Activated CD8-positive, alpha-beta memory T cell treated with anti-CD3 and anti-CD28 coated beads for 1 hour (primary cell): ENCODE measurements at places on chromosomes 16 and 17.

DNA sequence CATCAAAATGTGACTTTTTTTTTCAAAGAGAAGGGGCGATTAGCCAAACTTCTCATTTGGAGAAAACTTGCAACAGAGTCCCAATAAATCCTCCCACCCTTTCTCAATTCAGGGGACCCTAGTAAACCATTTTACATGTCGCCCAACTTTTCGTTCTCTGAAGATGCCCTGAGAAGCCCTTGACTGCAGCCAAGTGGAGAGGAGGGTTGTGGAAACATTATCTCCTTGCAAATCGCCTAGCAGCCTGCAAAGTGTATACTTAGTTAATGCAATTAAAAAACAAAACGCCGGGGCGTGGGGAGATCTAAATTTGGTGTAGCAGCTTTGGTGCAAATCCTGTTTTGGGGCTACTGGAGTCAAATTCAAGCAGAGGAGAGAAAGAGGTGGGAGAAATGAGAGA lies 1.2 kb upstream of the SHISA9 start:
- no peak for DNase-seq

DNA sequence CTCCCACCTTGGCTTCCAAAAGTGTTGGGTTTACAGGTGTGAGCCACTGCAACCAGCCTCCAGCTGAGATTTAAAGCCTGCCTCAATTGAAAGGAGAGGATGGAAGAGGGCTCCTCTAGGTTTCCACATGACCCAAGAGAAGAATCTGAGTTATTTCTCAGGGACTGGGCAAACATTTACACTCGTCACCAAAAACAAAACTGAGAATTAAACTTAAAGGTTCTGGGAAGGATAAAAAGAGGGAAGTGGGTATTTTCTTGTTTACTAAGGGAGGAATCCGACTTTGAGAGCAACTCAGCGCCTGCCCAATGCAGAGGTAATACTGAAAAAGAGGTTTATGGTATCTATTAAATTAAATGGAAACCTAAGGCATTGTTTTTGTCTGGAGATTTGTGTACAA lies 13.3 kb downstream of the HOXB1 start:
- DNase-seq = no peak

DNA sequence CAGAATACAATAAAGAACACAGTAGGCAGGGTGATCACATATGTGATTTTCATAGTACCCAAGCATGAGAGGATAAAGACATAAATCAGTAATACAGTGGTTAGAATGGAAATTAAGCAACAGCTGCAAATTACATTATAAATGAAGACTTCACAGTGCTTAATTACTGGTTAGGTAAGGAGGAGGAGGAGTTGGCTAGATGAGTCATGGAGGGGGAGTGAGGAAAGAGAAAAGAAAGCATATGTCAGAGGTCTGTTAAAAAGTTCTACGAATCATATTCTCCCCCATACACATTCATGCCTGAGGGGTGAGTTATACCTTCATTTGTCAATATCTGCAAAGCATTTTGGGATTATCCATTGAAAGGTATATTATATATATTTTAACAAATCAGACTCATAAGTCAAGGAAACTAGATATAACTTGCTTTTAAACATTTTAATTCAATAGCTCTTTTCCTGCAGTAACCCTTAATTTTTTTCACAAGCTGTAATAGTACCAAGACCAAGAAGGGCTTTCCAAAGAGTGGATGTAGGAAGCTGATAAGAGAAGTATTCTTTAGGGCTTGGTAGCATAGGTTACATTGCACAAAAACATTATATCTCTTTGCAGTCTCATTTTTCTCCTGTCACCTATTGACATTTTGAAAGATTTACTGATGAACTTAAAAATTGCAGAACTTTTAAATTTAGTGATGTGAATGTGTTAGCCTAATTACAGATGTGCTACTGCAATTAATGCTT lies 99.3 kb downstream of the STXBP4 start:
- DNase-seq = no peak

DNA sequence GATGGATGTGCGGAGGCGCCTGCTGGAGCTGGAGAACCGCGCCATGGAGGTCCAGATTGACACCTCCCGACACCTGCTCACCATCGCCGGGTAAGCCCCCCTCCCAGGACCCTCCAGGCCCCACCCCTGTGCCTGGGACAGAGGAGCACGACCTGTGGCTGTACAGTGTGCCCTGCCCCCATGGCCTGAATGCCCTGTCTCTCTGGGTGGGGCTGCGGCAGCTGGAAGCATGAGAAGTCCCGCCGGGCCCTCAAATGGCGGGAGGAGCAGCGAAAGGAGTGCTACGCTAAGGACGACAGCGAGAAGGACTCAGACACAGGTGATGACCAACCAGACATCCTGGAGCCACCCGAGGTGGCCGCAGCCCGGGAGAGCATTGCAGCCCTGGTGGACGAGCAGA lies 11.2 kb downstream of the BTBD17 start:
- DNase-seq = no peak

DNA sequence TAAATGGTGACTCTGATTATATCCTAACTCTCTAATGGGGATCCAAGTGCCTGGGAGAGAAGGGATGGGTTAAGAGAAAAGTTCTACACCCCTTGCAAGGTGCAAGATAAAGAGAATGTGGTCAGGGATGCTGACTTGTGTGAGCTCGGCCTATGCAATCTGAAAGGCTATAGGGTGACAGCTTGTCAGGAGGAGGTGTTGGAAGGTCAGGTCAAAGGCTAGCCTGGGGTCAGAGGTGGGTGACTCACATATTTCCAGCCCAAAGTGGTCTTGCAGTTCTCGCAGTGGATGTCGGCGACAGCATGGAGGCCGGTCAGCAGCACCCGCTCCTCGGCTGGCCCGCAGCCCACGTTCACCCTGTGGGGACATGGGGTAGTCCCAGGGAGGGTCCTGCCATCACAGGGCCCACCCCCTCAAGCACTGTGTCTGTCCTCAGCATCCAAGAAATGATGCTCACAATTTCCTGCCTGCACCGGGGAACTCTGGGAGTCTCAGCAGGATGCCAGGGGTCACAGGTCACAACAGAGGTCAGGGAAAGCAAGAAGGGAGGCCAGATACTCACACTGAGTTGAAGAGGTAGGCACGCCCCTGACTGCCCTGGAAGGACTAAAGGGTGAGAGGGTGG lies 1.4 kb downstream of the YPEL3 start:
- no peak for DNase-seq

GRCh38 chr17:13114601-13115031 lies 96.8 kb upstream of the ELAC2 start:
- DNase-seq = no peak

DNA sequence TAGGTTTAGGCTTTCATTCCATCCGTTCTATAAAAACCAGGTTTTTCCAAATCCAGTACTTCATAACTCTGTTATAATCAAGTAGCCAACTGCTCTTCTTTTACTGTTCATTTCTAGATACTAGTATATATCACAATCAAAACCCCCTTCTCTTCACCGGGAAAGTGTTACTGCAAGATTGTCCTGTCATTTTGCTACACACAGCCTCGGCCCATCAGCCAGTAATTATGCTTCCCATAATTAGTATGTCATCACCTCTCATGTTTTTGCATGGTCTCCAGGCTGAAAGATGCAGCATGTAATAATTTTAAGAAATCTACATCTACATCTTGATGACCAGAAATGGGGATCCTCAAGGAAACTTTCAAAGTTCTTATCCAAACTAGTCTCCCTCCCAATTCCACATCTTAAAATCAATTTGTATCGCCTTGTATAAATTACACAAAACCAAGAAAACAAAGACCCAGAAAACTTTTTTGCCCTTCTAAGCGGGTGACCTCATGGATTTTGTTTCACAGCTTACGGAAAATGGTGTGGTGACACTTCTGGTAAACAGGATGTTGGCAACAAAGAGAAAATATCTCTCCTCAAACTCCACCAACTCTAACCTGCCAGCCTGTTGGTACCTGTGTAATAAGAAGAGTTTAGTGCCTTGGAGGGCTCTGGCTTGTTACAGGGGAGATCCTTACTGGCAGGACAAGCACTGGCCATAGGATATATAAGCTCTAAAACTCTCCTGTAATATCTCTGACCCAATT lies 9.3 kb downstream of the TACO1 start:
- no peak for DNase-seq
